ENCODE measurements at places on chromosomes 12 and 14.

- no peak for DNase-seq
These were observed 13.7 kb downstream of the P2RX4 start for GRCh38 chr12:121223292-121224285.

DNA sequence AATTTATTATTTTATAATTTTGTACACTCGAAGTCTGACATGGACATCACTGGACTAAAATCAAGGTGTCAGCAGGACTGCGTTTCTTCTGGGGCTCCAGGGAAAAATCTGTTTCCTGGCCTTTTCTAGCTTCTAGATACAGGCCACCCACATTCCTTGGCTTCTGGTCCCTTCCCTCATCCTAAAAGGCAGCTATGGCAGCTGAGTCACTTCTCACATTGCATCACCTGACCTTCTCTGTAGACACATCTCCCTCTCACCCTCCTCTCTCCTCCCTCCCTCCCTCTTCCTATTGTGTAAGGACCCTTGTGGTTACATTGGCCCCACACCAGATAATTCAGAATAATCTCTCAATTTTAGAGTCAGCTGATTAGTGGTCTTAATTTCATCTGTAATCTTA lies 92.4 kb downstream of the RPS6KA5 start:
- no peak for DNase-seq

DNA sequence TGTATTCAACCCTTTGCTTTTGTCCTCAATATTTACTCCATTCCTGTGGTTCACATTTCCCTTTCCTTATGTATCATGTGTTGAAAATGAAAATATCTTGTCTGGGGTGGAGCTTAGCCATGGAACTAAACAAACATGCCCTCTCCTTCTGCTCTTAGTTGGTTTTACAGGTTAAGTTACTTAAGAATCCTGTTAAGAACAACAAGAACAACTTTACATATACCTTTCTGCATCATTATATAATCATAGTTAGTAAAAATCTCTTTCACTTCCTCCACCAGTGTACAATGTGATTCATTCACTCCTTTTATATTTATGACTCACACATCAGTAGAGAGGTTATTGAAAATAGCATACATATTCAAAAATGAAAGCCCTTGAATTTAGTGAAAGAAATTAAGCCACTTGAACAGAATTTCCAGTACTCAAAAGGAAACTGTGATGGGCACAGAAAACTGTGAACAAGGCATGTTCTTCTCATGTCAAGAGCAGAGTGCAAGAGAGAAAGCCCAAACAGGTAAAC lies 307.7 kb downstream of the CCDC91 start:
- DNase-seq, result no peak

DNA sequence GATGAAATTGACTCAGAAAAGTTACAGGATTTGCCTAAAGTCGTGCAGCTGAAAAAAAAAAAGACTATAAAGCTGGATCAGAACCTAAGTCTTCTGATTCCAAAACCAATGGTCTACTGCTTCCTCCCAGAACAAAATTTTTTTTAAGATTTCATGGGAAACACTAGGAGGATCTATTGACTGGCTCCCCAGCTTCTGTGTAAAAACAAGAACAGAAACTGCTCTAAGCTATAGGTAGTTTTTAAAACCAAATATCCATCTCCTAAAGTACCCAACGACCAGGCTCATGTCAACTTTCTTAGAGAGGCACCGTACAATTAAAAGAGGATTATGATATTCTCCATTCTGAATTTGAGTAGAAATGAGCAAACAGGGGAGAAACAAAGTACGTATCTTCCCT lies 9.4 kb downstream of the FMNL3 start:
- no peak for DNase-seq

- no peak for DNase-seq
These were observed 59.4 kb downstream of the TTC9 start for GRCh38 chr14:70700955-70701585.

GRCh38 chr12:114933428-114934160 lies 249.6 kb upstream of the TBX3 start:
- DNase-seq, result no peak

DNA sequence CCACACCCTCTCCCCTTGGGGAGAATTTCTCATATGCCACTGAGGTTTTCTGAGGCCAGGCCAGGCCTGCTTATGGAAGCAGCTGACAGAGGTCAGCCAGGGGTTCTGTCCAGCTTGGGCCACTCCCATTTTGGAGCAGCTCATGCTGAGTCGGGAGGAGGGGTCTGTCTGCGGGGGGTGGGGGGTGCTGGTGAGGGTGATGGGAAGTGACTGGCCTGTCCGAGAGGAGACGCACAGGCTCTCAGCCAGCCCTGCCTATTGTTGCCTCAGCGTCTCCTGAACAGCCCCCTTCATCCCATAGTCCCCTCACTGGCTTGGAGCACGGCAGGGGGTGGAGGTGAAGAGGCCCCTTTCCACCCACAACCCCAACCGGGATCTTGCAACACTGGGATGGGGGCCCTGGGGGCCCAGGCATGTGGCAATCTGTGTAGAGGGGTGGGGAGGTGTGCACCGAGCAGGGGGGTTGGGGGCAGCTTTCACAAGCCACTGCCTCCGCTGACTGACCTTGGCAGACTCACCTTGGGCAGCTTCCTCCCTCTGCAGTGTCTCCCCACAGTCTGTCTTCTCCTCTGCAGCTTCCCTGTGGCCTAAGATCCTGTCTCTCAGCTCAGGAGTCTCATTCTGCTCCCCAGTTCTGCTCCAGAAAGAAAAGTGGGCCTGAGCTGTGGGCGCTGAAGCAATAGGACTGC lies 5.5 kb downstream of the CEBPE start:
- no peak for DNase-seq

GRCh38 chr12:53791735-53792326 lies 40.1 kb upstream of the CISTR start:
- DNase-seq, result no peak

GRCh38 chr12:120292411-120292660 lies 633 bp upstream of the RNU4-2 start:
- no peak for DNase-seq

- DNase-seq, result no peak
These were observed 122.7 kb downstream of the PAPOLA start for GRCh38 chr14:96624661-96625425.

GRCh38 chr12:100533376-100533775 lies 40.1 kb upstream of the GAS2L3 start:
- no peak for DNase-seq

DNA sequence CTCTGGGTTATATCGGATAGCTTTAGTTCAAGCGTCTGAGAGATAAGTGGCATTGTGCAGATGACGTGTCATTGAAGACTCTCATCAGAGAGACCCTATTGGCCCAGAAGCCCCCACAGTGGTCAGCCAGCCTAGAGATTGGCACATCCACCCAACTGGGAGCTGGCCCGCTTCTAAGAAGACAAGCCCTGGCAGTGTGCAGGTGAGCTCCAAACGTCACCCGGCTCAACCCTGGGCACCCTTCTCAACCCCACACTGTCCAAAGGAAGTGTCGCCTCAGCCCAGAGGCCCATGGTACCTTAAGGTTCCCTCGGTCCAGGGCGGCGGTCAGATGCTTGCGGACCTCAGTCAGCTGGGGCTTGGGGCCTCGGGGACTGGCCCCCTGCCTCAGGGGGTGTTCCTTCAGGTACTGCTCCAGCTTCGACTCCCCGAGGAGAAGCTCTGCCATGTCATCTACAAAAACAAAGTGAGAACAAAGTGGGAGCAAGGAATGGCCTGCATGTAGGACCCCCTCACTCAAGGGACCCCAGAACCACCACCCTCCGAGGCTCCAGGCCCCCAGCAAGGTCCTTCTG lies 30.3 kb downstream of the TTC7B start:
- no peak for DNase-seq

DNA sequence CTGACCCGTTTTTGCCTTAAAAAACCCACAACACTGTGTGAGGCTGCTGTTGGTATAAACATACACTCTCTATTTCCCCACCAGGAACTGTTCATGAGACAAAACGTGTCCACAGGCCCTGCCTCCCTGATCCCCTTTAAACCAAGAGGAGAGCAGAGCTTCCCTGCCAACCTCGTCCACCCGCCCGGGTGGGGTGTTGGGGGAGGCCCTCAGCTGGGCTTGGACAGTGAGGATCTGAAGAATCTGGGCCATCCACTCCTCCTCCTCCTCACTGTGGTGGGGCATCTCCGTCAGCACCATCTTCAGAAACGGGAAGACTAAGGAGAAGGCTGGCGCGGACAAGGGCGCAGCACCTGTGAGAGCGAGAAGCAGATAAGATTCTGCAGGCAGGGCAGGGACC lies 36.8 kb downstream of the GCN1 start:
- no peak for DNase-seq

- peak; percentile 44 for DNase-seq
These were observed 50.4 kb downstream of the DYRK2 start for GRCh38 chr12:67698672-67699581.

DNA sequence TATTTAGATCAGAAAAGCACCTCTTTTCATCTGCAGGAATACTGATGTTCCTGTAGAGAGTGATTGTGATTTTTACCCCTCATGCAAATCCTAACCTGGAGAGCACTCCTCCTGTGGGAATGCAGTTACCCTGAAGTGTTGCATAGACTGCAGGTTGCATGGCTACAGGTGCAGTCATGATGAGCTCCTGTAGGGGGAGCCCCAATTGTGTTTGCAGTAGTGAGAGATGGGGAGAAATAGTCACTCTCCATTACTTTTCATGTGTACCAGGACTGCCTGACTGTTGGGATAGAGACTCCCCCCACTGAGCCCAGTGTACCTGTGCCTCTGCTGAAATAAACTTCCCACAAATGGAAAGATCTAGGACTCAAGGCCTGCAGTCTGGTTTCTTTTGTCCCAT lies 1086.5 kb downstream of the SLC6A15 start:
- DNase-seq, result peak; percentile 8

DNA sequence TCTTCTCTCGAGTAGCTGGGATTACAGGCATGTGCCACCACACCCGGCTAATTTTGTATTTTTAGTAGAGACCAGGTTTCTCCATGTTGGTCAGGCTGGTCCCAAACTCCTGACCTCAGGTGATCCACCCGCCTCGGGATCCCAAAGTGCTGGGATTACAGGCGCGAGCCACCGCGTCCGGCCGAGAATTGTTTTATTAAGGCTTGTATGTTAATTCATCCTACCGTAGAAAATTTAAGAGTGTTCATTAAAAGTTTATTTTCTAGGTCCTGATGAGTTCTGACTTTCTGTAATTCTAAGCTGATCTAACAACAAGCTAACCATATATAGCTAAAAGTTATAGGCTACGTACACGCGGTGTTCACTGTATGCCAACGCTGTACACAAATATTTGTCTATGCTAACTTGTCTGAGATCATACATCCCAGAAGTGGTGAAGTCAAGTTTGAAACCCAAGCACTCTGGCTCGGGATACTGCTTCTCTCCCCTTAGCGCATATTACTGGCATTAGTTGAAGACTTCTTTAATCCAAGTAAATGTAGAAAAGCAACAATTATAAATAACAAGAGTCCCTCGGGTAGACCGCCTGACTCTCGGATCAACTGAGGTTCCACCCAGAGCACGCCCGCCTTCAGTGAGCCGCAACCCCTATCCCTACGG lies 570 bp upstream of the MRPS35 start:
- no peak for DNase-seq

DNA sequence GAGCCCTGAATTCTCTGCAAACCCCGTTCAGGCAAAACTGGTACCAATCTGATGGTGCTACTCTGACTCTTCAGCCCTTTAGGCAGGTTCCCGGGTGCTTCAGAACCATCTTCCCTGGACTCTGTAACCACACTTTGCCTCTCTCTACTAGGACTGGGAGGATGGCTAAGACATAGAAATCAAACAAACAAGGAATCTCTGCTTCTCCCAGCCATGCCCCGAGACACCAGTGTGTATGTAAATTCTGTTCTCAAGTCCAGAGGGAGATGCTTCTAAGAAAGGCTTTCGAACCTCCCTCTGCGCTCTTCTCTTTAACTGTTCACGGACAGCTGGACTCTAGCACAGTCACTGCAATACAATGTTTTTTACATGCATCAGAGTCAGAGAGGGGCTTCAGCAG lies 1.9 kb upstream of the KCNK10 start:
- no peak for DNase-seq

DNA sequence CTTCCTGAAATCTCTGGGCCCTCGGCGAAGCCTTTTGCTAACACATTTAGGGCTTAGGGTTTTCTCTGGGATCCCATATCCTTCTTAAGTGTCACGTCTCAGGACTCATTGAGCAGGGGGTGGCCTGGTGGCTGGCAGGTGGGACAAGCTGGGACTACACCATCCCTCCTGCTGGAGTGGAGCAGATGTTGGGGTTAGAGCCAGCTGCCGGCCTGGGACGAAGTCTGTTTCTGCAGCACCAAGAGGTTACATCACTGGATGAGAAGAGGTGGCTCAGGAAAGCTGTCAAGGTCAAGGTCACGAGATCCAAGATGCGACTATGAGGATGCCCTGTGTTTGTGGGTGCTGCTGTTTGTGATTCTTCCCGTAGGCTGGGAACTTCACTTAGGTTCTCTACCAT lies 16.3 kb downstream of the SMCO2 start:
- DNase-seq, result no peak

DNA sequence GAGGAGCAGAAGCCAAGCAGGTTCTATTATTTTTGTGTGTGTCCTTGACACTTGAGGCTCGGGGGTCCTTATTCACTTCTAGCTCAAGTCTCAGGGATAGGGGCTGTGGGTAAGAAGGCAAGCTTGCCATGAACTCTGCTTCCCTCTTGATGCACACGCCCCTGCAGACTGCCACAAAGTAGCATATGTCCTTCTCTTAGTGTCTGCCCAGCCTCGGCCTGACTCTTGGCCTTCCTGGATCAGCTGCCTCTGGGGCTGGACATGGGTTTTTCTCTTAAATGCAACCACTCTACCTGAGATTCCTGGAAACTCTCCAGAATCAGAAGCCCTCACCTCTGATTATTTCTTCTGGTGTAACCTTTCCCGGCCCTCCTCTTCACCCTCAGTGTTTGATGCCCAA lies 28.2 kb upstream of the PEX5 start:
- no peak for DNase-seq
